Heart left ventricle (tissue), 16 donors: ENCODE measurements at places on chromosomes 12 and 14. TPM values are rescaled to one million over a fixed set of nuclear protein-coding genes. Genes with fewer than 3 reads are reported as not detected.

Gene LRIG3
- total RNA-seq, result 3.7 TPM

Gene TEDC1
- total RNA-seq, result 12.4 TPM

Gene PPP2R5E
- total RNA-seq, result 40.0 TPM

Gene WIF1
- not detected for total RNA-seq

Gene CLEC6A
- total RNA-seq, result not detected

Gene AICDA
- not detected for total RNA-seq

DNA sequence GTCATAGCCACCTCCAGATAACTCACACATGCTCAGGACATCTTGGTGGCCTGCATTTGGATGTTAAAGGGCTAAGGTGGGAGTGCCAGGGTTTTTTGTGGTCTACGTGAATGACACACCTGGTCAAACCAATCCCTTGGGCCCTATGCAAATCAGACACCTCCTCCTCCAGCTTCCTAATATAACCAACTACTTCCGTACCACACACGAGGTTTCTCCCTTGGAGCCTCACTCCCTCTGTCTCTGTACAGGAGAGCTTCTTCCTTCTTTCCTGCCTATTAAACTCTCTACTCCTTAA is 19.6 kb downstream of the APOBEC1 start:
- H3K4me1 ChIP-seq, result no peaks in the 10 kb centered on the region
- no peaks in the 10 kb centered on the region for H3K27me3 ChIP-seq
- H3K27ac ChIP-seq, result no peak overlapping the region
- no peaks in the 10 kb centered on the region for H3K36me3 ChIP-seq
- no peak for DNase-seq

GRCh38 chr12:228846-229200 is 14.9 kb upstream of the SLC6A12 start:
- no peaks in the 10 kb centered on the region for H3K36me3 ChIP-seq
- H3K27ac ChIP-seq, result no peak overlapping the region
- no peak overlapping the region for H3K4me3 ChIP-seq
- H3K27me3 ChIP-seq, result no peaks in the 10 kb centered on the region
- H3K4me1 ChIP-seq, result no peaks in the 10 kb centered on the region

DNA sequence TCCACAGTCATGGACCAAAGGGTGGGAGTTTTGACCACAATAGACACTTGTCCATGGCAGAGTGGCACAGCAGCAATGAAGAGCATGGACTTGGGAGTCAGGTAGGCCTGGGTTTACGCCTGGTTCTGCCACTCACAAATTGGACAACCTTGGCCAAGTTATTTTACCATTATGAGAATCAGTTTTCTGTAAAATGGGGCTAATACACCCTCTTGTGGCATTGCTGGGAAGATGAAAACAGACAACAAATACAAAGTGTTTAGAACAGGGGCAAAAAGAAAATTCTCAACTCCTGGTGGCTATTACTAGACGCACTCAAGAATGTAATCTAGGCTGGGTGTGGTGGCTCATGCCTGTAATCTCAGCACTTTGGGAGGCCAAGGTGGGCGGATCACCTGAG is 2.6 kb downstream of the C12orf43 start:
- H3K27me3 ChIP-seq, result no peaks in the 10 kb centered on the region
- peaks cover 8% of the 10 kb centered on the region for H3K36me3 ChIP-seq
- H3K4me1 ChIP-seq, result no peaks in the 10 kb centered on the region
- DNase-seq, result no peak
- no peak overlapping the region for H3K27ac ChIP-seq

DNA sequence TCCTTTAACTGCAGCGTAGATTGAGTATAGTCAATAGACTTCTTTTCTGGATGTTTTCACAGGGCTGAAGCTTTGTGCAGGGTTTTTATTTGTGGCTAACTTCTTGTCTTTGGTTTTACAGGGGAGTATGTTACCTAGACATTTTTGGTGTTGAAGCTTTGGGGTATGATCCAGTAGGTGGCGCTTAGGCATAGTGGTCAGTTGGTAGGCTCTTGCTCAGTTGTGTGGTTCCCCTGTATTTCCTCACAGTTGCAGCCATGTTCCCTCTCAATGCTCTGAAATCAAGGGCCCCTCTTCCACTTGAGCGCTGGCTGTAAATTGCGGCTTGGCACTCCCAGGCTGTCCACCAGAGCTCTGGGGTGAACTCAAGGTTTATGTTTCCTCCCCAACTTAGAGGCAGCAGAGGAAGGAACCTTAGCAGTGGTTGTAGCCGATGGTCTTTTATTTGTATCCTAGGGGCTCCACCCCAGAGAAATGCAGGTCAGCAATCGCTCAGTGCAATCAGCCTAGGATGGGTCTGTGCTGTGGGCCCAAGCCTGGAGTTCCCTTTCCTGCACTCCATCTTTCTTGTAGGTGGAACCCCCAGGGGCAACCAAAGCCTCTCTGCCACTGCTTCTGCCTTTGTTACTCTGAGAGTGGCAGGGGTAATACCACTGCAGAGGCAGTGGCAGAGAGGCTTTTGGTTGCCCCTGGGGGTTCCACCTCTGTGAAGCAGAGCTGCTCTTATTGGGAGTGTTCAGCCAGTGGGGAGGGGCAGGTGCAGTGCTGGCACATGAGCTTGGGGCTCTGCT is 55.1 kb downstream of the CMAS start:
- no peak for DNase-seq
- no peaks in the 10 kb centered on the region for H3K4me1 ChIP-seq
- no peaks in the 10 kb centered on the region for H3K36me3 ChIP-seq
- H3K27me3 ChIP-seq, result no peaks in the 10 kb centered on the region
- H3K4me3 ChIP-seq, result no peak overlapping the region

GRCh38 chr12:111276146-111276545 is 92.7 kb downstream of the PHETA1 start:
- H3K27me3 ChIP-seq, result no peaks in the 10 kb centered on the region
- no peak overlapping the region for H3K4me3 ChIP-seq
- DNase-seq, result no peak

GRCh38 chr12:51382173-51382572 is 9.0 kb downstream of the GALNT6 start:
- H3K36me3 ChIP-seq, result no peaks in the 10 kb centered on the region
- no peaks in the 10 kb centered on the region for H3K27me3 ChIP-seq
- no peak for DNase-seq
- H3K4me1 ChIP-seq, result no peaks in the 10 kb centered on the region
- no peak overlapping the region for H3K27ac ChIP-seq

DNA sequence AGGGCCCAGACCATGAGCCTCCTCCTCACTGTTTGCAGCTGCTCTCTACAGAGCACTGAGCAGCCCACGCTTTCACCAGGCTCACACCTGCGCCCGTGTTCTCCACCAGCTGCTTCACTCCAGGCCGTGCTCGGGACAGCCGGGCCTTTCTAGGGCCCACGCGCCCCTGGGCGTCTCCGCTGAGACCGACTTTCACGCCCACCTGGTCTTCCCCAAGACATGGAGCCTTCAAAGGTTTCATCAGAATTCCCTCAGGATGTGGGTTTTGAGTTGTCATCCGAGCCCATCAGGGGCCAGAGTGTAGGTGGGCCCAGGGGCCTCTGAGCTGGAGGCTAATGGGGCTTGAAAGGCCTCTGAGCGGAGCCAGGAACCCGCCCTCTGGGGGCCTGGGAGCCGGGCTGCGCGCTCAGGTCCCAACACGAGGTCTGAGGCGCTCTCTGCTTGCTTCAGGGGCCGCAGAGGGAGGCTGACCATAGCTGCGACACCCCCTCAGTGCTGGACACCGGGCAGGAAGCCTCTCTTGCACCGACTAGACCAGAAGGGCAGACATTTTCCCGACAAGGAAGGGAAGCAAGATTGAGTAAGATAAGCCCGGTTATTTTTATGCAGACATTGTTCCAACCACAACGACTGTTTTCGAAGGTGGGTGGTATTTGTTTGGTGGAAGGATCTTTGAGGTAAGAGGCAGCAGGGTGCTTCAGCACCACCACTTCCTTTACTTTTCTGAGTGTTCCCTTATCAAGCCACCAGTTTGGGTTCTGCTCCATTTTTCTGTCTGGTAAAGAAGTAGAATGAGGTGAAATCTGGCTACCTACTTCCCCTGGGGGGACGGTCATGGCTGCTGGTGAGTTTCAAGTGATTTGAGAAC is 125.0 kb upstream of the FUT8 start:
- H3K4me3 ChIP-seq, result no peak overlapping the region
- H3K4me1 ChIP-seq, result no peaks in the 10 kb centered on the region
- H3K27ac ChIP-seq, result no peak overlapping the region

- H3K4me1 ChIP-seq, result peaks cover 66% of the 10 kb centered on the region
- H3K27me3 ChIP-seq, result no peaks in the 10 kb centered on the region
- H3K27ac ChIP-seq, result peak overlapping the region; percentile 86
- peak; percentile 35 for DNase-seq
- peaks cover 44% of the 10 kb centered on the region for H3K36me3 ChIP-seq
Observed at GRCh38 chr14:22847661-22848341, 11.4 kb downstream of the MMP14 start.

DNA sequence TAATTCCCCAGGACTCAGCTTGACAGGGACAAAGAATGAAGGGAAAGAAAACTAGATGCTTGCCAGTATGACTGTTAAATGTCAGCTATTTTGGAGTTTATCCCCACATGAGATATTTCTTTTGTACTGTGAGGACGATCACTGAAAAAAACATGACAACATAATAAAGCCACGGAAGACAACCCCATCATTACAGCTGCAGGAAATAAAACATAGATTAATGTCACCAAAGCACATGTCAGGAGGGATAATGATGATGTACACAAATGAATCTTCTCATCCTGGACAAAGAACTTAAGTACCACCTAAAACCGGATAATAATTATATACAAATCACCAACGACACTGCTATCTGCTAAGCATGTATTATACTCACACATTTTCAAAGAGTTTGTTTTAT is 84.6 kb upstream of the GRIP1 start:
- no peak overlapping the region for H3K4me3 ChIP-seq
- DNase-seq, result no peak
- no peaks in the 10 kb centered on the region for H3K27me3 ChIP-seq
- no peaks in the 10 kb centered on the region for H3K36me3 ChIP-seq

GRCh38 chr14:85420707-85421106 is 109.2 kb upstream of the FLRT2 start:
- DNase-seq, result no peak
- no peaks in the 10 kb centered on the region for H3K36me3 ChIP-seq
- peaks cover 14% of the 10 kb centered on the region for H3K4me1 ChIP-seq

DNA sequence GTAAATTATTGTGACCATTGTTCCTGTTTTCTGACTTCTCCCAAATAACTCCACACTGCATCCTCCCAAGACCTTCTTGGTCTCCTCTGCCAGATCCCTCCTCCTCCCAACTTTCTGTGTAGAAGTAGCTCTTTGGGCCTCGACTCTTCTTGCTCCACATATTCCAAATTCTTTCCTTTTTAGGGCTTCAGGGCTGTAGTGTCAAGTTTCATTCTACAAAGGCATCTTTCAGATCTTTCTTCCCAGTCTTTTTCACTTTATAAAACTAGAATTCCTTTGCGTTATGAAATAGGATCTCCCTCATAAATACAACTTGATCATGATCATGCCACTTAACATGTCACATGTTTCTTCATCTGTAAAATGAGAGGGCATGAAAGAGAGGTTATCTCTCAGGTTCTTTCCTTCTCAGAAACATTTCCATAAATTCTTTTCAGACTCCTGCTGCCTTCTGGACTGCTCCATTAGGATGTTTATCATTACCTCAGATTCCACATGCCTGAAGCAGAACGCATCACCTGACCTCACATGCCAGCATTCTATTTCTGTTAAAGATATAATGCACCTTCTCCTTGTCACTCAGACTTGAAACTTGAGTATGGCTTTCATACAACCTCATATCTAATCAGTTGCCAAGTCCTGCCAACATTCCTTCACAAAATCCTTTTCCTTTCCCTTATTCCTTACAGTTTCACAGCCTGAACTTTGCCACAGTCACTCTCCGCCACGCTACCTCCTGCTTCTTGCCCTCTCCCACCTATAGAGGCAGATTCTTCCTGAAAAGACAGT is 8.5 kb downstream of the SLC38A1 start:
- H3K4me1 ChIP-seq, result peaks cover 40% of the 10 kb centered on the region
- H3K27ac ChIP-seq, result no peak overlapping the region
- DNase-seq, result no peak
- no peak overlapping the region for H3K4me3 ChIP-seq
- H3K36me3 ChIP-seq, result no peaks in the 10 kb centered on the region
- H3K27me3 ChIP-seq, result no peaks in the 10 kb centered on the region

DNA sequence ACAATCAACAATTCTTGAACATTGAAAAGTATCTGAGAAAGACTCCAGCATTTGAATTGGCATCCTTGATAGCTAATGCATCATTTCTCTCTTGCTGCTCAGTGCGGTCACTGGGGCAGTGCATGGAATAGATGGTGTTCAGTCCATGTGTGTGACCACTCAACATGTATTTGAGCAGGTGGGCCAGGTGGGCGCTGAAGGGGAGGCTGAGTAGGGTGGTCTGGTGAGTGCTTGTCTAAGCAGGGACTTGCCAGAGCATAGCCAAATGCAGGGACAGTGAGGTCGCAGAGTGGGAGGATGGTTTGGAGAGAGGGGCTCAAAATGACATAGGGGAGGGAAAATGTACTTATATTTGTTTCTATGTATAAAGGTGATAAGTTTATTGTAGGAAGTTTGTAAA is 409.0 kb downstream of the TMEM121 start:
- H3K4me1 ChIP-seq, result no peaks in the 10 kb centered on the region
- no peak overlapping the region for H3K4me3 ChIP-seq
- no peak overlapping the region for H3K27ac ChIP-seq
- DNase-seq, result no peak
- no peaks in the 10 kb centered on the region for H3K36me3 ChIP-seq

DNA sequence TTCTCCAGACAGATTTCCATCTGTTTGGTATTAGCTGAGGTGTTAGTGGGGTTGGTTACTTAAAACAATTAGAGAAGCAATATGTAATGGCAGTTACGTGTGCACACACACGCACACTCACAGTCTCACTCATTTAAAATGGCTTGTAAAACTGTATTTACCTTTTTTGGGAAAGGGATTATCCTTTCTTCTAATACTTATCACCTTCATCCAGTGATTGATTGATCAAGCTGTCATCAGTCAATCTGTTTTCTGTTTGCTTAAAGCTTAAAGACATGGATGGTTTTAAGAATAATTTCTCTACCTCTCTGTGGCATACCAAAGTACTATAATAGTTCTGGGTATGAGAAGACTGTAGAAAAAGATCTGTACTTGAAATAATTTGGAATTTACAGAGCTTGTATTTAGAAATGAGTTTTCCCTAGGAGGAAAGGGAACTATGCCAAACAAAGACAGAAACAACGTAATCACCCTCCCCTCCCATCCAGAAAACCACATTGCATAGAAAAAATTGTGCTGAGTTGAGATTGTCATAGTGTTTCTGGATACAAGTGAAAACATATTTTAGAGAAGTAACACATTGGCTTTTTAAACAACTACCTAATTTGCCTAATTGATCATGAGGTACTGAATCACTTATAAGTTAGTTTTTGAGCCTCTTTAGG is 455.8 kb downstream of the PCNX1 start:
- H3K27ac ChIP-seq, result no peak overlapping the region
- DNase-seq, result no peak
- H3K27me3 ChIP-seq, result no peaks in the 10 kb centered on the region
- no peak overlapping the region for H3K4me3 ChIP-seq
- H3K4me1 ChIP-seq, result no peaks in the 10 kb centered on the region

DNA sequence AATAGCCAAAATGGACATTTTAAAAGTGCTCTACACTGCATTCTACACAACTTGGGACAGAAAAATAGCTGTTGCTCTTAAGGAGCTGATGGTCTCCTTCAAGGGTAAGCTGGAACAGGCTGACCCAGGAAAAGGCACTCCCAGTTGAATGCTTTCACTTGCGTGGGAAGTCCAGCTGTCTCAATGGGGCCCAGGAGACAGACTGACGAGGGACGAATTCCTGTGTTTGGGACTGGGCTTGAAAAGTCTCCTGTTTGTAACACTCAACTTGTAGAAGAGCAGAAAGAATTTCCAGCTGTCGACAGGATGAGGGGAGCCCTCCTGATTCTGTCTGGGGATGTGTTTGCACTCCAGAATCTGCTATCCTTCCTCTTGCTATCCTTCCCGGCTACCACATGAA is 180.8 kb downstream of the ZFP36L1 start:
- H3K4me1 ChIP-seq, result peaks cover 3% of the 10 kb centered on the region
- peak overlapping the region; percentile 79 for H3K27ac ChIP-seq
- H3K27me3 ChIP-seq, result no peaks in the 10 kb centered on the region
